Kasumi-1 (cell line): ENCODE measurements at places on chromosomes 7 and 10.
A peak's percentile ranks its signal among the peaks of the same experiment; 100 is the strongest.

- no peak for DNase-seq
Measured at GRCh38 chr10:19178675-19179074, 130.1 kb downstream of the MALRD1 start.

- no peak for DNase-seq
Measured at GRCh38 chr7:43642897-43643630, 60.2 kb downstream of the STK17A start.

GRCh38 chr10:127196282-127197153, at the start of gene INSYN2A:
Gene INSYN2A (minus strand): TSS chr10:127196591. CDS start chr10:127176395, 20,196 bp downstream.
- DNase-seq, result no peak

- no peak for DNase-seq
Measured at GRCh38 chr7:158766570-158767281, 62.1 kb upstream of the NCAPG2 start.

GRCh38 chr7:139772873-139773272, 4.9 kb downstream of the HIPK2 start:
- no peak for DNase-seq

GRCh38 chr7:96708872-96709271, 774 bp downstream of the SEM1 start:
- DNase-seq, result no peak

DNA sequence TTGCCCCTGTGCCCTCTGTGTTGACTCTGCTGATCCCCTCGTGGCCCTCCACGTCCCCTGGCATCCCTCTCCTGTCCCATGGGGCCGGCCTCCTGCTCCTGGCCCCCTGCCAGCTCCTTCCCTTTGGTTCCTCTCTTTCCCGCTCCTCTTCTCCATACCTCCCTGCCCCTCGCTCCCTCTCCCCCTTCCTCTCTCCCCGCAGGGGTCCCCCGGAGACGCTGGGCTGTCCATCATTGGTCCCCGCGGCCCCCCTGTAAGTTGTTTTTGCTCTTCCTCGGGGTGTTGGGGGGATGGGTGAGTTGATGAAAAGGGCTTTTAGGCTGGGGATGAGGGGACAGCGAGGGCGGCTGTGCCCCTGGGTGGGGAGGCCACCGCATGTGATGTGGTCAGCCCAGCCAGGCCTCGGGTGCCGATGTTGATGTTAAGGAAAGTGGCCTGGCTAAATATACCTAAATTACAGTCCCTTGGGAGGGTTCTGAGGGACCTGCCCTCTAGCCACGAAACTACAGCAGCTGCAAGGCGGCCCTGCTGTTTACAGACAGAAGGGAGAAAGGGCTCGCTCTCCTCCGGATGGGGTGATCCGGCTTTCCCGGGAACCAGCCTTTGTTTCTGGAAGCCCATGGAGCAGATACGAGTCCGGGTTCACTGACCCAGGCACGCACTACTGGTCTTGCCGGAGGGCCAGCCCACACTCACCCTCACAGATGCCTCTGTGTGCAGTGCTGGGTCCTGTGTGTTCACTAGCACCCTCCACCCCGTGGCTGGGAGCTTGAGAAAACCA, 78.8 kb downstream of the COL13A1 start:
- DNase-seq, result no peak

GRCh38 chr10:37576154-37576553, 281.3 kb downstream of the ZNF248 start:
- no peak for DNase-seq

DNA sequence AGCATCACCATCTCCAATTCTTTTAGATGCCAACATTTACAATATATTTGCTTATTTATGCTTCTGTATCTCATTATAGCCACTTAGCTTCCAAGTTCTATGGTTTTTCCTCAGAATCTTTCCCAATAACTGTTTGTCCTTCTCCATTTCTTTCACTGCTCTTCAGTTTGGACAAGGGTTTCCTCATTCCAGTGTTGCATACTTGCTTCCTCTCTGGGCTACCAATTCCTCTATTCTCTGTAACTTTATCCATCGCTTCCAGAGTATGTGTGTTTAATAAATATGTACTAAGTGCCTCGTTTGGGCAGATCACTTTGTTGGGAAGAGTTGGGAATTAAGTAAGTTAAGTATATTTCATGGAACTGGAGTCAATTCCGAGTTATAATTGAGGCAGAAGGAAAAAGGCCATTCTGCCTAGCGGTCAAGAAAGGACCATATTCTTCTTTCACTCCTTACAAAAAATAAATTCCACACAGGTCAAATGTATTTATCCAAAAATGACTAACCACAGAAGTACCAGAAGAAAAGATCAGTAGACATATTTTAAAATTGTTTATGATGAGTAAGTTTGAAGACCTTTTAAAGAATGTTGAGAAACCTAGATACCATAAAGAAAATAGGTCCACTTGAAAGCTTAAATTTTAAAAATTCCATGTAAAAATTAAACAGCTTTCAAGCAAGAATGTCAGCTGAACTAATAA, 10.8 kb downstream of the STAMBPL1 start:
- peak; percentile 11 for DNase-seq

GRCh38 chr10:128812000-128812399, 655.0 kb upstream of the MGMT start:
- DNase-seq, result no peak

GRCh38 chr10:51159841-51160240, 85.6 kb downstream of the PRKG1 start:
- DNase-seq, result no peak

- no peak for DNase-seq
Measured at GRCh38 chr10:58981846-58982245, 194.6 kb upstream of the PHYHIPL start.

DNA sequence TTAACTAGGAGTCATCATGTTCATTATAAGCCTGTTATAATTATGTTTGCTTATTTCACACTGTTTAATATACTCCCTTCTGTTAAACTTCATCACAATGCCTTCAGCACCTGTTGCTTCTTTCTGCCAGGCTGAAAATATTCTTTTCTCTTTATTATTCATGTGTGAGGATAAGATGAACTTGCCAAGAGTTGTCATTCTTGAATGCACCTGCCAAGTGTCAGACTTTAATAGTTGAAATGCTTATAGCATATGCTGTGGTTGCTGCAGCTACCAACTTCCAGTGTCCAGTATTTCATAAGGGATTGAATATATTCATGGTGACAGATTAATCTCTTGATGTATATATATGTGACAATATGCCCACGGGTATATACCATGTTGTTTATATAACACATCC, 339.2 kb upstream of the MEOX2 start:
- DNase-seq, result no peak

DNA sequence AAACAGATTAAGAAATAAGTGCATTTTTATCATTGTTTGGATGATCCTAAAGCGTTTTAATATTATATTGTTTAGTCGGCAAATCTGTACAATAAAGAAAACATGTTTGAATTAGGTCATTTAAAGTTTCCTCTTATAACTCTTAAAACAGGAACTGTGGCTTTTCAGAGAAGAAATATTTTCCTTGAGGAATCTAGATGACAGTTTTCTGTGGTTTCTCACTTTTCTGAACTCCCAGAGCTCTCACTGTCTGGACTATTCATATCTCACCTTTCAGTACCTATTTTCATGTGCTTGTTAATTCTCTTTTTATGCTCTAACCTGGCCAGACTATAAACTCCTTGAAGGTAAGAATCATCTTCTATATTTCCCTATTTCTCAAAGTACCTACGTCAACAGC, 135.1 kb downstream of the CHN2 start:
- DNase-seq, result no peak
